ENCODE measurements at places on chromosomes 12 and 14.
A peak's percentile ranks its signal among the peaks of the same experiment; 100 is the strongest.

DNA sequence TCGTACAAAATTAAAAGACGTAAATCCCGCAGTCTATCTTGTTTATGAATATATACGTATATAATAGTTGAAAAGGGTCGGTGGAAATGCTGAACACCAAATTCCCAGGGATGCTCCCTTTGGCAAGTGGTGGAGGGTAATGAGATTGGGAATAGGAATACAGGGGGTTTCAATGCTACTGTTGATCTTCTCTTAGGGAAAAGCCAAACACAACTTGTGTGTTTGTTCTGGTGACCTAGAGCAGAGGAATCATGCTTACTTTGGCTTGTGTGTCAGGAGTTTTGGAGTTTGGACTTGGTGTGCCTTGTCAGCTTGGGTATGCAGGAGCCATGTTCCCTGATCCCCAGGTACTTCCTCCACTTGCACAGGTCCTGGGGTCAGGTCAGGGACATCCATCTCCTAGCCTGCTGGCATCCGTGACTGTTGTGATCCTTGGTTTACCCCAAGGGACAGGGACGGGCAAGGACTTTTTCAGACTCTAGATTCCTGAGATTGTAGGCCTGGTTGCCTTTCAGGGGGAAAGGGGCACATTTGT lies 4.1 kb downstream of the SLC10A1 start:
- no peak for DNase-seq

DNA sequence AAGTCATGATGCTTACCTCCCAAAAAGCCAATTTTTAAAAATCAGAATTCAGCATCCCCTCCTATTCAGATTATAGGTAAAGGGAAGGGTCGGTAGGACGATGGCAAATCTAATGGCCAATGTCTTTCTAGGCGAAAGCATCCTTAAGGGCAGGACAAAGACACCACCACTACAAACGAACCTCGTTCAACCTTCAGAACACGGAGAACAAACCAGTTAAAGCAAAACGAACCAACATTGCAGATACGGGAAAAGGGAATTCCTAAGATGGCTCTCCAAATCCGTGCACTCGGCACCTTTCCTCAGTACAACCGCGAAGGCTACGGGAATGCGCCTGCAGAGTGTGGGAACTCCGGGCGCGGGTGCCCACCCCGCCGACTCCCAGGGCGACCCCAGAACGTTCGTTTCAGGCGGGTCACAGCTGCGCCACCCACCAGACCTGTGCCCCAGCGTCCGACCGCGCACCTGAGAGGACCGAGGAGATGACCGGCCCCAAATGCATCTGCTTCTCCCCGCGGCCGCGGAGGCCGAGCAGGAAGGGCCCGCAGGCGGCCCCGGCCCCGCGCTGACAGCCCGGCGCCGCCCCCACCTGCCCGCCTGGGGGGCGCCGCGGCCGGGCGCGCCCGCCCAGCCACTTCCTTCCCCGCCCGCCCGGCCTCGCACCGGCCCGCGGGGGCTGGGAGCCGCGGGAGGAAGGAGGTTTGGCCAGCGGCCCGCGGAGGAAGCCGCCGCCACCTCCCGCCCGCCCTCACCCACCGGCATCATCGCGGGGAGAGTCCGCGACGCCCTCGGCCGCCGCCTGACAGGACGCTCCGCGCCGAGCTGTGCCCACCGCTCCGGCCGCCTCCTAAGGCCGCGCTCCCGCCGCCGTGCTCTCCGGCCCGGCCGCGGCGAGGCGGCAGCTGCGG lies 578 bp downstream of the PPP1R13B start:
- DNase-seq: peak; percentile 8

GRCh38 chr14:90489916-90490719 lies 93.3 kb downstream of the CALM1 start:
- no peak for DNase-seq

DNA sequence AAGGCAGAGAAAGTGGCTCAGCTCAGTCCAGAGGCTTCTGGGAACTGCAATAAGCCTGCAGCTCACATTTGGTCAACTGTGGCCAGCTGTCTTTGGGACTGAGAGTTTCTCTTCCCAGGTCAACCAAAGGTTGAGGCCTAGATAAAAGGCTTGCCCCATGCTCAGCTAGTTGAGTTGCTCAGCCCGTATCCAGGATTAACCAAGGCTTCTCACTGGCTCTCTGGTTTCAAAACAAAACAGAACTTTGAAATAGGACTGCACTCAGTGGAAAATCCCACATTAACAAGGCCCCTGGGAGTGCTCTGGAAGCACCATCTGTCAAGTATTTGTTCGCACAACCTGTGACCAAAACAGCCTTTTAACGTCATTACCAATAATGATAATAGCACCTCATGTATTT lies 40.3 kb upstream of the NUAK1 start:
- no peak for DNase-seq

DNA sequence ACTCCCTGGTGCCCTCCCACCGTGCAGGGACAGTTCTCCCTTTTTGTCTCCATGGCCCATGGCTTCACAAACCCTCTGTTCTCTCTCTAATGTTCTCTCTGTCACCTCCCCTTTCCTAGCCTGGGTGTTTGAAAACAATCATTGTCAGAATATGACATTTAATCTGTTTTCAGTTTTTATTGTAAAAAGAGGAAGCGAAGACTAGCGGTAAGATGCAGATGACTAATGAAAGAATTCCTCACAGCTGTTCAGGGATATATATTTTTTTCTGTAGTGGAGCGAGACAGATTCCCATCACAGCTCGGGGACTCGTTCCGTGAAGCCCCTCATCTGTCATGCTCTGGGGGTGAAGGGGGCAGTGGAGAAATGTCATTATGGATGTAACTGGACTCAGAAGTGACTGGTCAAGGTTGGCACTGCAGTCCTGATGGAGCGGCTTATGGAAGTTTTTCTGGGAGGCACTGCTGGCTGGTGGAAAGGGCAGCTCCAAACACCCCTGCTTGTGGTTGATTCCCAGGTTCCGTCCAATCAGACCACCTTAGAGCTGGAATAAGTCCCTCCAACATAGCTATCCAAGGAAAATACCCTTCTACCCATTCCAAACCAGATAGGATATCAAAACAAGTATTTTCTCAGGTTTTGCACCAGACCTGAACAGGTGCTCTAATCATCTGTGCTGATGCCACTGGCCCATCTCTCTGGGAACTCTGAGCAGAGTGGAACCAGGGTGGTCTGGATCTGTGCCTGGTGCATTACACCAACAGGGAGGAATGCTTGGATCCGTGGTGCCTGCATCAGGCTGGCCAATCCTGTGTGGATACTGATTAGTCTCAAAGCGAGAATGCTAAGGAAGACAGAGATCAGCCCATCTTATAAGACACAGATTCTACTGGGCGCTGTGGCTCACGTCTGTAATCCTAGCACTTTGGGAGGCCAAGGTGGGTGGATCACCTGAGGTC lies 84.7 kb downstream of the GPATCH2L start:
- no peak for DNase-seq

DNA sequence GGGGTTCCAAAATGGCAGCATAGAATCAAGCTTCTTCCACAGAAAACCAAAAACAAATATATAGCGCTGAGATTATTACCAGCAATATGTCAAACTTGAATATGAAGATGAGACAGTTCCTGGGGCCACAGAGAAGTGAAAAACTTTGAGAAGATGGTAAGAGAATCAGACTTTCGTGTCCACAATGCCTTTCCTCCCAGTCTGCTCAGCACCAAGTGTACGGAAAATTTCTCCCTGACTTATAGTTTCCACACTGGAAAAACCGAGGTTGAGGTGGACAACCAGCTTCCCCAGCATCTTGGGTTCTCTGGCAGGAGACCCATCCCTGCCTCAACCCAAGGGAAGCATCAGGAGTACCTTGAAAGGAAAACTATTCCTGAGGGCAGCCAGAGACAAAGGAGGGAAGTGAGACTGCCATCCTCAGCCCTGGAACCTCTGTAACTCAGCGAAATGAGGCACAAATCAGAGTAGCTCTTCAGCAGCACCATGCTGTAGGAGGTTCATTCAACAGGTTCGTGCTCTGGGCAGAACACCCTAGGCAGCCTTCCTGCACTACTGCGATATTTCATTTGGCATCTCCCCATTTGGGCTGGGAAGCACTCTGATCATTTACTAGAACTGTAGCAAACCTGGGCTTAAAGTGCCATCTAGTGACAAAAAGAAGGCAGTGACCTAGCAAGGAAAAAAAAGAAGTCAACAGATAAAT lies 52.4 kb upstream of the CAPRIN2 start:
- no peak for DNase-seq

DNA sequence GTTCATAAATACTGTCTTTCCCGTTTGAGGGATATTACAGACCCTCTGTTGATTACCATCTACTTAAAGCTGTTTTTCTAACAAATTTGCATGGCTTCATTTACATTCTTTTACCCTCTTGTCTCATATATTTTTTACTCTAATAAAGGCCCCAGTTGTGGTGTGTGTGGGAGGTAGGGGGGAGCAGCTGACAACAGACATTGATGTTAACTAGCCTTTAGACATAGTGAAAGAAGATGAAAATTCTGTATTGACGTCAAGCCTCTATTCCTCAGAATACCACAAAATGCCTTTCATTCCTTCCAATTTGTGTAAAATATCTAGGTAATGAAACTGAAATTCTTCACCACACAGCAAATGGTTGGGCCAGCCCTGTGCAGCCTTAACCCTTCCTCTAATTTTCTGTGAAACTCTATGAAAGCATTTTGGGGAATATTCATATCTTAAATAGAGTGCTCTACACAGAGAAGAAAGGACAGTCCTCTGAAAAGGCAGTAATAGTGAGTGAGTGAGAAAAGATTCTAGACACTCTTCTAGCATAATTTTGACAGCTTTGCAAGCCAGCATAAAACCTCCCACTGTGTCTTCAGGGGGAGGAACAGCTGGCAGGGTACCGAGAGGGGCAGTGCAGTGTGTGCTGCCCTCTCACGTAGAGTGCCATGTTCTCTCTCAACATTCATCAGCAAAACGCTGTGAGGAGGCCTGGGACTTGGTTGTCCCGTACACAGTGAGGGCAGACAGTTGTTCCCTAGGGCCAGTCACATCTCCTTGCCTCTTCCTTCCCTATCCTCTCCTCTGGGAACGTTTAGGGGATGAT lies 20.1 kb upstream of the CERS5 start:
- peak; percentile 71 for DNase-seq
